Head of caudate nucleus (tissue), 42 donors: ENCODE measurements at places on chromosomes 12 and 14.

DNA sequence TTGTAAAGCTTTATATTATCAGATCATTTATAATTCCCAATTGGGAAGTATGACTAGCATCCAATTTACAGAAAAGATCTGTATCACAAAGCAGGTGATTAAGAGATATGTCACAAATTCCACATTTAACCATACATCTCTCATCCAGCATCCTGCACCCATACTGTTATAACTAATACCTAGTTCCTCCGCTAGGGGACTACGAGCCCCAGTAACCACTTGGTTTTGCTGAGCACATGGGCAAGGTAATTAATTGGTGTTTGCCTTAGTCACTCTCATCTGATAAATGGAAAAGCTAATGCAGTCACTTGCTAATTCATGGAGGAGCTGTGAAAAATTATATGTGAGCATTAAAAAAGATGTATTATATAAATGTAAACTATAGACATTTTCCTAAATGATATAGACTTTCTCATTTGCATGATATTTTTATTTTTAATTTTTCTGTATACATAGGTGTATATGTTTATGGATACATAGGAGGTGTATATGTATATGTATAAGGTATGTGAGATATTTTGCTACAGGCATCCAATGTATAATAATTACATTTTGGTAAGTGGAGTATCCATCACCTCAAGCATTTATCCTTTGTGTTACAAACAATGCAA is 1031.8 kb downstream of the GALC start:
- no peak for DNase-seq

DNA sequence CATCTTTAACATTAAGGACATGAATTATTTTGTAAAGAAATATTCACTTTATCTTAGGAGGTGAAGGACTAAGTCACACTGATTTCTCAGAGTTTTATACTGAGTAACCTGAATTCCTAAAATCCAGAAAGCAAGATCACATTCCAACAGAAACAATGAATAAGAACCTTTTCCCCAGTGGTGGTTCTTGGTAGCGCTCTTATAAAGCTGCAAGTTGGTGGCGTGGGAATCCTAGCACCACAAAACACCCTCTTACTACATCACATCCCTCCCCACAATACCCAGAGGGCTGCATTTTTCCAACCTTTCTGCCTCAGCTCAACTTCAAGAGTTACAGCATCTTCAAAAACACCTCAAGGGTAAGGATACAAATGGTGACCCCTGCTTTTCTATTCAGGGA is 44.0 kb upstream of the SMUG1 start:
- peak; percentile 53 for DNase-seq

DNA sequence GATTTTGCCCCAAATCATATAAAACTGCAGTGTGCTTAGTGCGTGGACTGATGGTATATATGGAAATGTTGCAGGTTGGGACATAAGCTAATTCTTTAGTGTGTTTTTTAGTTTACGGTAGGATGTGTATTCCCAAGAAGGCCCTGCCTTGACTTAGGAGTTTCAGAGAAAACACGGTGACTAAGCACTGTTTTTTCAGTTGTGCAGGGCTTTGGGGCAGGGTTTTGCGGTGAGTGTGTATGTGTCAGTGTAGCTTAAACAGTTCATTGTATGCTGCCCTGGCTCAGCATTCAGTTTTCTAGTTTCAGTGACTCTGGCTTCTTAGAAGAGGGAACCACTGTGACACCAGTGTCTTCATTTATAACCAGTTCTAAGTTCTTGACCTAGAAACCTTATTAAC is 101.2 kb downstream of the AKAP6 start:
- DNase-seq, result no peak

DNA sequence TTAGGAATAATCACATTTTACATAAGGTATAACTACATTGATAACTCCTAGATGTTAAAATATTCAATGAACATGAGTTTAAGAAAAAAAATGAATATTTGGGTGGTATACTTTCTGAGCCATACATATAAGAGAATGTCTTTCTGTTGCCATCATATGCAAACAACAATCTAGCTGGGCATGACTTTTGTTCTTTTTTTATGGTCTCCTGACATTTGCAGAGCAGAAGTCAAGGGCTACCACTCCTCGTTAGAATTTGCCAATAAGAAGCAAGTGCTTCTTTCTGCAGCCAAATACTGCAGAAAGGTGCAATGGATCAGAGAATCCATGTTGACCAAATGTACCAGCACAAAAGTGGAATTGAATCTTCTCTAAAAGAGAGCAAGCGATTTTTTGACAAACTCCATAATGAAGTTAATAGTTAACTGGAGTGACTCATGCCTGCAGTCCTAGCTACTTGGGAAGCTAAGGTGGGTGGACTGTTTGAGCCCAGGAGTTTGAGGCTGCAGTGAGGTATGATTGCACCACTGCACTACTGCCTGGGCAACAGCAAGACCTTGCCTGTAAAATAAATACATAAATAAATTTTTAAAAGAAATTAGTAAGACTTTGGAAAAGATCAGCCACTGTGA is 25.5 kb upstream of the CCDC91 start:
- no peak for DNase-seq

- no peak for DNase-seq
Observed at GRCh38 chr12:45356822-45357538, 141.1 kb downstream of the ANO6 start.

DNA sequence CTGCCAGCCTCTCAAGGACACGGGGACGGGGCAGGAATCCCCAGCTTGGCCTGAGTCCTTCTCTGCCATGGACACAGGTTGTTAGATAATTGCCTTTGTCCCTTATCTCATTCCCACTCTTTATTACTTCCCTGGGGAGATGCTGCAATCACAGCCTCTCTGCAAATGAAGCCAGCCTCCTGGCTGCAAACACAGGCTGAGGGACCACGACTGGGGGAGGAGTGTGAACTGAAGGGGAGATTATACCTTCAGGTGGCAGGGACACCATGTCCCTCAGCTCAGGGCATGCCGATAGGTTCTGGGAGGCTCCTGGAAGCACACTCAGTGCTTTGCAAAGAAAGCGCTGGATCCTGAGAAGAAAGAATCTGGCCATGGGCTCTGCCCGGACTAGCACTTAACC is 16.1 kb upstream of the CHGA start:
- DNase-seq, result no peak

DNA sequence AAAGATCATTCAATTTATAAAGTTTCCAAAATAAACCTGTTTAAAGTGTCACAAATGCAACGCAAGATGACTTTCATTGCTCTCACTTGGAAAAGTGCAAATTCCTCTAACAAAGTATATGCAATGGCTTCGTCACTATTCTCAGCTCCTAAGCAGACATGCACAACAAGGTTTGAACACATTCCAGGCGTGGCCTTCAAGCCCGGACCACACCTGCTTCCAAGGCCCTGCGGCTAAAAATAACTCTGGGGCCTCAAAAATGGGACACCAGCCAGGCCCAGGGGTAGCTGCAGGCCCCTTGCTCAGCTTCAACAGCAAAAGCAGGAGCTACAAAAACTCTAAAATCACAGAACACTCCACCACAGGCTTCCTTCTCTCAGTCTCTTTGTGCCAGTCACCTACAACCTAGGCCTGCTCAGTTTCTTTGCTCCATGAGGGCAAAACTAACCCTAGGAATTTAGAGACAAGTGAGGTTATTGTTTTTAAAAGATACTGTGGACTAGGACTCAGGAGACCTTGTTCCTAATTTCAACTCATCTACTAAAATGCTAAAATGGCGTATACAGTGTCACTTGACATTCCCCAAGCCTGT is 29.3 kb downstream of the DUSP16 start:
- DNase-seq, result no peak

DNA sequence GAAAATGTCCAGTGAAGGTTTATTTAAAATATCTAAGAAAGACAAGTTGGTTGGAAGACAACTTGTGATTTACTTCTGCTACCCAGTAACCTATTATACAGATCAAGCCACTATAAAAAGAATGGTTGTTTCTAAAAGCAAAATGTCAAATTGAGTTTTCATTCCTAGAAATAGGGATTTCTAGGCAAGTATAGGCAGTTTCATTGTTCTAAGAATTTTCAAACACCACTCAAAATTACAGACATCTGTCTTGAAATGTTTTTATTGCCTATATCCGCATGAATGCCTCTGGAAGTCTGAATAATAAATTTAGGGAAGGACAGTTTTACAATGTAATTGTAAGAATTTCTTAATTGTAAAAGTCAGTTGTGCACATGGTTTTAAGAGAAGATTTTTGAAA is 8.6 kb downstream of the YEATS4 start:
- DNase-seq, result no peak

DNA sequence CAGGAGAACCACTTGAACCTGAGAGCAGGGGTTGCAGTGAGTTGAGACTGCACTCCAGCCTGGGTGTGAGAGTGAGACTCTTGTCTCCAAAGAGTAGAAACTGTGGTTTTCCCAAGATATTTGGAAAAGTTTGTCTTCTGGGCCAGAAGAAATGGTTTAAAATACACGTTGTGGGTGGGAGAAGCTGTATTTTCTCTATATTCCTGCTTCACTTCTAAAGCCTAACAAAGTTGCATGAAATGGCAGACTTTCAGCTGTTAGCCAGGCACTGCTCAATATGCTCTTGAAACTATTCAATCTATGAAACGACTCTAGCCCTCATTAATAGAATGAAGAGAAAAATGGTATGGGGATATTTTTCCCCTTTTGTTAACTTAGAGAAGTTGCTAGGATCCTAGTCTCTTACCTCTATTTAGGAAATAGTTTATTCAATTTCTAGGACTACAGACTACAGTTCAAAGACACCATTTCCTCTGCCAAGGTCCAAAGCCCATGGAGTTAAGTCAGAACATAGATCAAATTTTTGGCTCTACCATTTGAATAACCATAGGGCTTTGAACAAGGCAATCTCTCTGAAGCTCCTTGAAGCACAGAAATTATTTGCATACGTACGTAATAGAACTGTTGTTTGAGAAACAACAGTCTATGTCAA is 49.3 kb upstream of the OR5AU1 start:
- DNase-seq, result no peak

DNA sequence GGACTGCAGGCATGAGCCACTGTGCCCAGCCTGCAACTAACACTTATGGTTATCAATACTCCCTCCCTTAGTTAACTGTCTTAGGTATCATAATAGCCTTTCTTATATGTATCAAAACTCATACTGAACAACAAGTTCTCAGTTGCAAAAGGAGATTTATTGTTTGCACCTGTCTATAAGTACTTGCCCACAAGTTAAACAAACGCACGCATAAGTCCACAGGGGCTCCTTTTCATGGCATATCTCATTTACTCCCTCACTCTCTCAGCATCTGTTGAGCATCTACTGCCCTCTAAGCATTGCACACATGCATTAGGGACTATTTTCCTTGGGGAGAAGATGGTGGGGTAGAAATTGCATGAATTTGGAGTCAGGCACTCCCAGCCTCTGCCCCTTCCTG is 46.7 kb upstream of the CORO1C start:
- DNase-seq, result no peak

DNA sequence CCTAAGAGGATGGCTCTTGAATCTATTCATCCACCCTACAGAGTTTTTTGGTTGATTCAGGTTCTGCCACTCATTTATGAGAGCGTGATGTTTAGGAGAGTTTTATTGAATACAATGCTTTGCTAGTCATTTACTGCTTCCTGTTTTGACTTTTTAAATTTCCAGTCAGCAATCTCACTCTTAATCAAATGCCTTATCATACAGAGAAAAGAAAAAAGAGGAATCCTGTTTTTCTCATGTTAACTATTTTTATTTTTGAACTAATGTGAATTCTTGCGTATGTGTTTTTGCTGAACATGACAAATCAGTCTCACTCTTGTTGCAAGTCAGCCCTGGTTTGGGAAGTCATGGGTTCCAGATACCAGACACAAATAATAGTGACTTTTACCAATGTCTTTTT is 22.1 kb upstream of the LGMN start:
- no peak for DNase-seq

GRCh38 chr14:93316716-93317115 is 16.1 kb downstream of the BTBD7 start:
- DNase-seq, result no peak

DNA sequence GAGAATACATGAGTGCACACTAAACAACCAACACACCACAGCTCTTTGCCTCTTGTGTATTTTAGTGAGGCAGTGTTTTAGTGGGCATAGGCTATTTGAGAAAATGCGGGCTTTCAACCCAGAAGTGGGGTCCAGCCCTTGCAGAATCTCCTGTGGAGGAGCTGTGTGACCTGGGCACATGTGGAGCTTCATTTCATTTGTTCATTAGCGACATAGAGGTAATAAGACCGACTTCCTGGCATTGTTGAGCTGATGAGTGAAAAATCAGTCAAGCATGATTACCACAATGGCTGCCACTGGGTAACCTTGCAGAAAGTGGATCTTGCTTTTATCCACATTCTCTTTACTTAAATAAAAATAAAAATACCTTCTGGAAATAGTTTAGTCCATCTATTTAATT is 923.5 kb downstream of the BCL11B start:
- no peak for DNase-seq

GRCh38 chr14:24315807-24316596 is 4.7 kb downstream of the LTB4R start:
- no peak for DNase-seq

DNA sequence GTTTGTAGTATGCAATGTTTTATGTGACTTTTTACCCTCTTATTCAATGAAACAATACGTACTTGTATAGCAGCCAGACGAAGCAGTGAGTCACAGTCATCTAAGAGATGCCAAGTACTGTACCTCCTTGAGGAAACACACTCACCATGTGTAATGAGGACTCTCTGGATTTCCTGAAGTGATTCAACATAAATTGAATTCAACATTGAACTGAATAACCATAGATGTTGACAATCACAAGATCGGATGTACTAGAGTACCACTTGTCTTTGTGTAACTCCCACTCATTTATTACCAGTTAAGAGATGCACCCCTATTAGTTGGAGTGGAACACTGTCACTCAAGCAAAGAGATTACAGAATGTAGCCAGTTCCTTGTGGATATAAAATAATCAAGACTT is 175.2 kb upstream of the HMGA2 start:
- DNase-seq, result no peak

DNA sequence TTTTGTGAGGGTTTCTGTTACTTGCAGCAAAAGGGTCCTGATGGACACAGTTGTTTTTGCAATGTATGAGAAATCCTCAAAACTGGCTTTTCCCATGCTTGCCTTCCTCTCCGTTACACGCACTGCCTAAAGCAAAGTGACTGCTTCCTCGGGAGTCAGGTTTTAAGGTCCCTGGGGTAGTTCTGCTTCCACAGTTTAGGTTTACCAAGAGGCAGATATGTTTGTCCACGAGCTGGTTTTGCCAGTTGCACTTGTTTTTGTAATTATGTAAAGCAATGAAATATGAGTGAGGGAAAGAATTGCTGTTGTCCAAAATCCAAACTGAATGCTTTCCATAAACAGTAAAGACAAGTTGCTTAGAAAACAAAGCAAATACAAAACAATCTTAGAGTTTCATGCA is 290.7 kb upstream of the AMIGO2 start:
- DNase-seq, result no peak

GRCh38 chr14:94655169-94655710 is 43.0 kb downstream of the SERPINA3 start:
- DNase-seq, result no peak

GRCh38 chr14:24439830-24440605 is 2.6 kb downstream of the SDR39U1 start:
- DNase-seq, result no peak

GRCh38 chr14:51738754-51739153 is 87.0 kb downstream of the FRMD6 start:
- DNase-seq, result no peak

GRCh38 chr14:85175556-85175955 is 354.4 kb upstream of the FLRT2 start:
- DNase-seq, result no peak

- no peak for DNase-seq
Observed at GRCh38 chr14:105900398-105901160, 374.2 kb downstream of the TMEM121 start.
